Hippocampal formation (tissue), 2 donors: ENCODE measurements at places on chromosomes 3 and 15.

DNA sequence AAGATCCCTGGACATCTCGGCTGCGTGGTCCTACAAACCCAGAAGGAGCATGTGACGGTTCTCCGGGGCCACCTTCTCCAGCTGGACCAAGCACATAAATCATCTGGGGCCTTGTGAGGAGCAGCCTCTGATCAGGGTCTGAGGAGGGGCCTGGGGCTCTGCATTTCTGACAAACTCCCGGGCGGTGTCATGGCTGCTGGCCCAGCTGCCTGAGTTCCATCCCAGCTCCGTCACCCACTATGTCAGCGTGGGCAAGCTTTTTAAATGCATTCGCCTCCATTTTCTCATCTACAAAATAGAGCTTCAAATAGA is 126.3 kb upstream of the MEF2A start:
- DNase-seq = no peak

GRCh38 chr3:140742116-140742515 is 64.3 kb downstream of the TRIM42 start:
- DNase-seq = no peak

DNA sequence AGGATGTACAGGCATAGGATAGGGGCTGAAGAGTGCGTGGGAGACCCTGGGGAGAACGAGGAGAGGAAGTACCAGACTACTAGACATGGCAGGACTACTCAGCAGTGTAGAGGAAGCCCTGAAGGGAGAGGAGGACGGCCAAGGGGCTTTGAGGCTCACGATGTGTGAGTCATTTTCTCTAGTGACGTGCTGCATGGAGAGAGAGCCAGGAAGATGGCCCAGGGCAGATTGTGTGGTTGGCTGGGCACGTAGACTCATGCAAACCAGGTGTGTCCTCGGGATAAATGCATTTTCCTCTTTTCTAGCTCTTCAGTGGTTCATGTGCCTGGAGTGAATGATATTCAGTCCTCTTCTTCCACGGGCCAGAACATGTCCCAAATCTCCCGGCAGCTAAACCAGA is 115.0 kb upstream of the ABHD17C start:
- no peak for DNase-seq

DNA sequence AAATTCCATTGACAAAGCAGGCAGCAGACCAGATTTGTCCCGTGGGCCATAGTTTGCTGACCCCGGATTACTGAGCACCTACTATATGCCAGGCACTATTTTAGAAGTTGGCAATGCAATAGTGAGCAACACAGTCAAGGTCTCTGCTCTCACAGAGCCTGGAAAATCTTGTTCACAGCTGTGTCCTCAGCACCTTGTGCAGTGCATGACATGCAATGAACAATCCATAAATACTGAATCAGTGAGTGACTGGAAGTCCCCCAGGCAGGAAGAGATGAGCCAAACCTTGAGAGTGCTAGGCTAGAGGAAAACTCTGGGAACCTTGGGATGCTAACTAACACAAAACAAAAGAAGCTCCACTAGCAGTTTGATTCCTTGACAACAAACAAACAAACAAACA is 14.4 kb downstream of the TM4SF1 start:
- no peak for DNase-seq

DNA sequence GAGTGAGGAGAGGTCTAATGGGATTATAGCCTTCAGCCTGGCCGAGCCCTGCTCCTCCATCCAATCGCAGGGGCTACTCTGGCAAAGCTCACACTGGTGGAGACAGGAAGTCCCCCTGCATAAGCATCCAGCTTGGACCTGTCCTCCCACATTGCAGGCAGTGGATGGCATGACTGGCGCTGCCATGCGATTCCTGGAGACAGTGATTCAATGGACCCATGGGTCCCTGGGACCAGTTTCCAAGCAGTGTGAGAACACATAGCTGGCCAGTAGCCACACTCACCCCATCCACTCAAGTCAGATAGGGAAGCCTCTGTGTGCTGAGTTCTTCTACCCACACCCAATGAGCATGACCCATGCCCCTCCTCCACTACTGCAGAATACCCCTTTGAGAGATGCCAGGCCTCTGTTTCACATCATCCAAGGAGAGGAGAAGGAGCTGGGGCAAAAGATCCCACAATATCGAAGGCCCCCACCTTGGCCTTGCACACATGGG is 18.1 kb upstream of the POC1A start:
- DNase-seq = peak; percentile 18

DNA sequence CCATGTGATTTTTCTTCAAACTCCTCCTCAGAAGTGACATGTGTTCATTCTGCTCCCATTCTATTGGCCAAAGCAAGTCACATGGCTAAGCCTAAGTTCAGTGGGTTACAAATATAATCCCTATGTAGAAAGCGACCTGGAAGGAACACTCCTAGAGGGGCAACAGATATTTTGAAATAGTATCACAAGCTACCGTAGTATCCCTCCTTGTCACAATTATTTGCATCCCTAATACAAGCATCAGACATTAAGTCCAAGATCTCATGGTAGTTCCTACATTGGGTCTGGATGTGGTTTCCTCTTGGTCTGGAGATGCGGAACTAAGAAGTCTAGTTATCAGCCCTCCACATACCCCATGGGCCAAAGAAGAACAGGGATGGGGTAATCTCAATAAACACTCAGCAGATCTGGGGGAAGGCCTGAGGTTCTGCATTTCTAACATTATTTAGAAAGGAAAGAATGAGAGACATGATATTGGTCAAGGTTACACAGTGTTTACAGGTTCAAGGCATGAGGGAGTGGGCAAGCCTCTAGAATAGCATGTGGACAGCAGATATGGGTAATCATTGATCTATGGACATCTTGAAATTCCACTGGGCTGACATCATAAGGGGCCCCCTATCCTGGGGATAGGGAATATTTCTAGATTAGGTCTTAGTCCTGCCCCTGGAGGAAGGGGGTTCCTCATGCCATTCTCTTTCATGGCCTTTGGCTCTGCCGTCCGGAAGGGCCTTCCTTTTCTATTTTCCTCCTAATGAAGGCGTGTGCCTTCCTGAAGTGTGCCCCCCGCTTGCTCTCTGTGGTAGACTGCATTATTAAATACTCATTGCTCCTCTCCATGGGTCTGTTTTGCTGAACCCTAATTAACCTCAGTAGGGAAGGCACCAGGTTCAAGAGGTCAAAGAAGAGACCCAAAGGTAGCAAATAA is 17.8 kb upstream of the ABHD2 start:
- no peak for DNase-seq

GRCh38 chr3:34862456-34862855 is 776.9 kb upstream of the ARPP21 start:
- no peak for DNase-seq

- no peak for DNase-seq
Observed at GRCh38 chr3:32614956-32615355, 44.3 kb upstream of the DYNC1LI1 start.

GRCh38 chr3:62805580-62806277 is 69.5 kb downstream of the CADPS start:
- DNase-seq = no peak

DNA sequence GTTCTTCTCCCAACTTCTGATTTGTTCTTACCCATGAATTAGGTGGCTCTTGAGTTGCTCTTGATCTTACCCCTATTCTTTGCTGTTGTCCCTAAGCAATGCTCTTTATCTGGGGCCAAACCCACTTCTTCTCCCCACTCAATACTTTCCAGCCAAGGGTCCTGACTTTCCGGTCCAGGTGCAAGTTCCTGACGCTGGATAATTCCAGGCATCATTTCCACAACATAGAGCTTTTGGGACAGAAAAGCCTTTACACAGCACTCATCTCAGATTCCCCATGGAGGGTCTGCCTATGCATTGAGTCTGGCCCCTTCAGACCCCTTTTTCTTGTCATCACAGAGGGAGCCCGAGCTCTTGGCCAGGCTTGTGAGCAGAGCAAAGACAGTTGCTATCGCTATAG is 85.4 kb upstream of the BOC start:
- no peak for DNase-seq

- DNase-seq = no peak
Observed at GRCh38 chr3:41212088-41212487, 12.8 kb downstream of the CTNNB1 start.

GRCh38 chr3:169146179-169146665 is 517.3 kb downstream of the MECOM start:
- DNase-seq = no peak
